ENCODE measurements at places on chromosomes 6 and 20.
A peak's percentile ranks its signal among the peaks of the same experiment; 100 is the strongest.

GRCh38 chr6:16850681-16851026 is 89.4 kb upstream of the ATXN1 start:
- DNase-seq = no peak

- no peak for DNase-seq
These were observed 5.9 kb upstream of the C20orf144 start for GRCh38 chr20:33656010-33656782.

DNA sequence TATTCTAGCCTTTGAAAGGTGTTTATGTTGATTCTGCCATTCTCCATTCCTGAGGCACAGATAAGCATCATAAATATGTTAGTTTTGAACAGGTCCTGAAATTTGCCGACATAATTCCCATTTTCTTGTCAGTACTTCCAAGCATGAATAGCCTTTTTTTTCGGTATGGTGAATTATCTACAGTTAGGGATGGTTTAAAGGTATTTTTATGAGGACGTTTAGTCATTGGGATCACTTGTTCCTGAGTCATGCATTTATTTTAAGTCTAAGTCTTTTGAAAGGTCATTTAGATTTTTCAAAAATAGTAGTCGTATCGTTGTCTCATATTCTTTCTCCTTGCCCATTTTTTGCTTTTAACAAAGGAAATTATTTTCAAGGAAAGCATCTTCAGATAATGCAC is 98.7 kb downstream of the PHACTR3 start:
- no peak for DNase-seq

GRCh38 chr20:47400685-47401084 is 44.2 kb upstream of the ZMYND8 start:
- DNase-seq = no peak

- DNase-seq = no peak
These were observed 101.6 kb upstream of the CEP162 start for GRCh38 chr6:84329077-84329476.

DNA sequence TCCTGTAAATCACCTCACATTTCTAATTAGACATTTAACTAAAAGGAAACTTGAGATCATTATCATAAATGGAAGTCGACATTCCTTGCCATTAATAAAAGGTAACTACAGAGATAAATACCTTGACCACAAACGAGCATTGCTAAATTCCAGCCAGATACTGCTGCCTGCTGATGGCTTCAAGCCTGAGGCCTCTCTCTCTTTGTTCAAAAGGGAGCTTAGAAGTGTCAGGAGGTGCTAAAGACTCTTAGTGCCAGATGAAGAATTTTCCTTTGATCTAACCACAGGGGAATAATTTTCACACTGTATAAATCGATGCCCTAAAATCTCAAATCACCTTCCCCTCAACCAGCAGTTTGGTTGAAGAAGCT is 248.2 kb upstream of the PMEPA1 start:
- DNase-seq = no peak

DNA sequence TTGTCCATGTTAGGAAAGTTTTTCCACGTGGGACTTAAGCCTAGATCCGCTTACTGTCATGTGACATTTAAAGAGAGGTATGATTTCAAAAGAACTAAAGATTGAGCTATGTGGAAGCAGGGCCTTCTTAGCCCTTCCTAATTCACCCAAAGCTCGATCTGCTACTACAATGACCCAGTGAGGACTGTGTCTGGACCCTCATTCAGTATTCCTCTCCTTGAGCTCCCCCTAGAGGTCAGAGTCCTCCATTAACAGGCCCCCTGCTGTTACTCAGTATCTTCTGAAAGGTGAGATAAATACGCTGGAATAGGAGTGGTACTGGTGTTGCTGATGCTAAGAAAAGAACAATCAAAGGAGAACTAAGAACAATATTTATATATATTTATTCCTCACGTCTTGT is 414.0 kb downstream of the GJA1 start:
- peak; percentile 40 for DNase-seq

- DNase-seq = no peak
These were observed 56.0 kb upstream of the DDR1 start for GRCh38 chr6:30828027-30828962.

DNA sequence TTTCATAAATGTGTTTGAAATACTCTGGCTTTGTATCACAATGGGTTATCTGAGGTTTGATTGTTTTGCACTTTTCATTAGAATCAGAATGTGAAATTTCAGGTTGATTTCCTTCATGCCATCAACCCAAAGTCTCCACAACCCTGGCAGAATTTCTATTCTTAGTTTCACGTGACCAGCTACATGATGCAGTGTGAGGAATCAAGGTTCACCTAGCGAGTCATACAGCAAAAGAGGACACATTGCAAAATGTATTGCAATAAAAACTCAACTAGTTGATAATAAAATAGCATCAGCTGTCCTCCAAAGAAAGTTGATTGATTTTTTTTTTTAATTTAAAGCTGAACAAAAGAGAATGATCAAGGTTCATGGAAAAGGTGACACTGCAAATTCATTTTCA is 2.2 kb downstream of the HAO1 start:
- DNase-seq = no peak

DNA sequence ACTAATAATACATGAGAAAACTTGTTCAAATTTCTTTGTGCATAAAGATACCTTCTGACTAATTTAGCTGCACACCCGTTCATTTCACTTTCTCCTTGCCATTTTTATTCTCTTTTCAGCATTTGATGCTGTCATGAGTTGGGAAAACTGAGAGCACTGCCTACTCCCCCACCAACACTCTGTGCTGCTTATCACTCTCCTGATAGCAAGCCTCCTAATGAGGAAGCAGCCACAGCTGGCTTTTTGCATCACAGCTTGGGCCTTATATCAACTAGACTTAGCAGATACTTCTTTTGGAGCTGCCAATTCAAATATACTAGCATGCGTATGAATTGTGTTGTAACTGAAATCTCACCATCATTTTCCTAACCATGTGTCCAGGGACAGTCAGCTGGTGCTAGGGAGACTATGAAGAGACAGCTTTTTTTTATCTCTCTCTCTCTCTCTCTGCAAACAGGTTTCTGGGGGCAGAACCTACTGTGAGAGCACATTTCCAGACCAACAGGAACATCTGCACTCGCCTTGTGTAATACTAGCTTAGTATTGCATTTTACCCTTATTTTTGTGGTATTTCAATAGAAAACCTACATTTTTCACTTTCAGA is 699.0 kb downstream of the KHDRBS2 start:
- no peak for DNase-seq

GRCh38 chr6:37580176-37580955 is 80.7 kb upstream of the CCDC167 start:
- DNase-seq = no peak

DNA sequence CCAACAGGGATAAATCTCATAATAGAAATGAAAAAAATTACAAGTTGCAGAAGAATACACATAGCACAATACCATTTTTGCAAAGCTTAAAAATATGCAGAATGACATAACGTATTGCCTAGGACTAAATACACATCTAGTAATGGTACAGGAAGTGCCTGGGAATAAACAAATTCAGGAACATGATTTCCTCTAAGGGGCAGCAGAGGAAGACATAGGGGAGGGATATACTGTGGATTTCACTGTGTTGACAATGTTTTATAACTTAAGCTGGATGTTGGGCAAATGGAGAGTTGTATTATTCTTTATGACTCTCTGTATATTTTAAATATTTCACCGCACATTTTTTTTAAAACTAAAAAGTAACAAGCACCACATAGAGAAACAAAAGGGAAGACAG is 5.6 kb upstream of the GLO1 start:
- no peak for DNase-seq

GRCh38 chr6:56875523-56875922 is 79.4 kb upstream of the BEND6 start:
- DNase-seq = no peak

- no peak for DNase-seq
These were observed 3.0 kb upstream of the SEMG2 start for GRCh38 chr20:45218124-45218523.

DNA sequence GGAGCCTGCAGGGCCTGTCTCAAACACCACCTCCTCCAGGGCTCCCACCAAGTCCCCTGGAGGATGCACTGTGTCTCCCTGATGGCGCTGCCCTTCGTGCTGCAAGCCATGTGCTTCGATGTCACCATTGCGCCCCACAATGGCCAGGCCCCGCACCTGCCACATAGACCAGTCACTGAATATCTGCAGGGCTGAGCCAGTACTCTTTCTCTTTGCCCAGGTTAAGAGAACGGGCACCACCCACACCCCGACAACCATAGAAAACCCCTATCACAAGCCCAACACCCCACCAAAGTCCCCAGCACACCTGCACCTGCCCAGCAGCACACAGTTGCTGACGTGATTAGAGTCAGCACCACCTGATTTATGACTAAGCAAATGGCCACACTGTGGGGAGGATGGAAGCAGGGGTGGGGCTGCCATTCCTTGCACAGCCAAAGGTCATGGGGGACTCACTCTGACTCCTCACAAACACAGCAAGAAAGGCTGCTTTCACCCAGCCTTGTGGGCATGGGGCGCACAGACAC is 104.3 kb downstream of the SLC23A2 start:
- DNase-seq = peak; percentile 20

DNA sequence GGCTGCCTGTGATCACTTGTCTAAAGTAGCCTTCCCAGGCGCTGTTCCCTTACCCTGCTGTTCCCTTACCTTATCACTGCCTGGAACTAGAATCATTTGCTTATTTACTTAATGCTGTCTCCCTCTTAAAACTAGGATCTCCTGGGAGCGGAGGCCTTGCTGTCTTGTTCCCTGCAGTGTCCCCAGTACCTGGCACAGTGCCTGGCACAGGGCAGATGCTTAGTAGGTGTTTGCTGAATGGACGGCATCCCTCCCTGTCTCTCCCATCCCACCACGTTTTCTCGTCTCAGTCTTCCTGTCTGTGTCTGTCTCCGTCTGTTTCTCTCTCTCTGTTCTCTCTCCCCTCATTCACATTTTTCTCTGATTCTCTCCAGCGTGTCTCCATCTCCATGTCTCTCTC is 99.9 kb upstream of the MYL9 start:
- no peak for DNase-seq

DNA sequence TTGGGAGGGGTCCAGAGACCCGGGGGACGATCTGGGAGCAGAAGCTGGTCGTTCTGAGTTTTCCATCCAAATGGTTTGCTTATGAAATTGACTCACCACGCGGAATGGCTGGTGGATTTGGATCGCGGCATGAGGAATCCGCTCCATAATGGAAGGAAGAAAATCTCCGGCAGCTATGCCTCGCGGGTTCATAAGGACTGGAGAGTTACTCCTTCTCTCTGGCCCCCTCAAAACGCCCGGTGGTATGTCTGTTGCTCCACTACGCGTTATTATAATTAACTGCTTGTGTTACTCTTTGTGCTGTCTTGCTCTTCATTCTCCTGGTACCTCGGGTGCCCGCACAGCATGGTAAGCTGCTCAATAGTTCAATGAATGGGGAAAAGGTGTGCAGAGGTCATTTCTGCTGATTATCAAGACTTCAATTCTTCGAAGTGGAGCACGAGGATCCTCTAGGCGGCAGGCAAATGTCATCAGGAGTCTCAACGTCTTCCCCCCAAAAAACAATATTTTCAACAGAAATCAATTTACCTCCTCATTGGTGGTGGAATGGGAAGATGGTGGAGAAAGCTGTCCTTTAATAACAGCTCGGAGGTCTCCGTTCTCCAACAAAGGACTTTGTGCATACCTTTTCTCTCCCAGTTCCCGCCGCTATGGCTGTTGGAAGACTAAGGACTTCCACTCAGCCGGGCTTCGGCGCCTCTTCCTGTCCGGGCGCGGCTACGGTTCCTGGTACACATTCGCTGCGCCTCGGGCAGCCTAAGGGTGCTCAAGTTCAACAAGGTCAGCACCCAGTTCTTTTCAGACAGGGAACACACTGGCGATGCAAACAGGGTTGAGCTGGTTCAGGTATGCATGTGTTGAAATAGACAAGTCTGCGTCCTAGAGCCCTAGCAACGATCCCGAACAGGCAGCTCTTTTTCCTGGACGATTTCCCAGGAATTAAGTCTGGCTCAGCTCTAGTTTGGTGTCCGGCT is 9.2 kb upstream of the PRSS16 start:
- no peak for DNase-seq

GRCh38 chr6:129750360-129750759 is 40.4 kb upstream of the ARHGAP18 start:
- DNase-seq = no peak

GRCh38 chr6:45082091-45082490 is 246.0 kb upstream of the RUNX2 start:
- no peak for DNase-seq

DNA sequence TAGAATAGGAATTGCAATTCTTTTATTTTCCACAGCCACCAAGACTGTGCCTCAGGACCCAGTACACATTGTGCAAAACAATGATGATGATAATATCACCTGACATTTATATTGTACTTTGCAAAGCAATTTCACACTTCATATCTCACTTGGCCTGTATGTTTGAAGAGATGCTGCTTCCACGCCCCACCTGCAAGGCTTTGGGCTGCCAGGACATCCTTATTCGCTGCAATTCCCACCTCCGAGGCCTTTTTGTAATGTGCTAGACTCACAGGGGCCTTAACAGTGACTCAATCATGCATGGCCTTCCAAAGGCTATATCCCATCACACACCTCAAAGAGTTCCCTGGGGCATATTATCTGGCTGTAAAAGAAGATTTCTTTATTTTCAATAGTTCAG is 200.9 kb downstream of the MYLK4 start:
- no peak for DNase-seq

DNA sequence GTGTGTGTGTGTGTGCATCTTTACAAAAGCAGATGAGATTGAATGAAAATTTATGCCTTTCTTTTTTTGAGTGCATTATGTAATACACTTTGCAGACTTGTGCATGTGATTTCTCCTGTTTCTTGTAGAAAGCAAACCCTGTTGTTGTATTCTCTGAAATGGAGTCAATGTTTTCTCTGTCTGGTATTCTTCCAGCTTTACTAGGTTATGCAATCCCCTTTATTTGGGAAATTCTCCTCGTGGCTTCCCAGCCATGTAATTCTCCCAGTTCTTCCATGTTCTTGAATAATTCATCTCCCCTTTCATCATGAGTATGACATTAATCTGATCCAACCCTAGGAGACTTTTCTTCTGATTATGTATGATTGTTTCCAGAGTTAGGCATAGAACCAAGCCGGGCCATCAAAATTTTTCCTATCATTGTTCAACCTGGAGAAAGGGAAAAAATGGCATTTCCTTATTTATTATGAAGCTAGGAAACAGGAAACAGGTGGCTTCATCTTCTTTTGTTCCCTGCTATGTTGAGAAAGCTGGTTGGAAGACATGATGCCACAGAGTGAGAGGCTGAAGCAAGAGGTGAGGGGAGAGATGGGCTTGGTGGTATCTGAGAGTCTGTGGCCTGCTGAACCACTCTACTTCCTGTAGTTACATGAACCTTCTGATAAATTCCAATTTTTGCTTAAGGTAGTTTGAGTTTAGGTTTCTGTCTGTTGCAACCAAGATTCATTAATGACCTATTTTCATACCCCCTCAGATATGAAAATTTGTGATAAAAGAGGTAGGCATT is 68.8 kb downstream of the PRL start:
- no peak for DNase-seq

- no peak for DNase-seq
These were observed 1.1 kb downstream of the CITED2 start for GRCh38 chr6:139373154-139373927.

DNA sequence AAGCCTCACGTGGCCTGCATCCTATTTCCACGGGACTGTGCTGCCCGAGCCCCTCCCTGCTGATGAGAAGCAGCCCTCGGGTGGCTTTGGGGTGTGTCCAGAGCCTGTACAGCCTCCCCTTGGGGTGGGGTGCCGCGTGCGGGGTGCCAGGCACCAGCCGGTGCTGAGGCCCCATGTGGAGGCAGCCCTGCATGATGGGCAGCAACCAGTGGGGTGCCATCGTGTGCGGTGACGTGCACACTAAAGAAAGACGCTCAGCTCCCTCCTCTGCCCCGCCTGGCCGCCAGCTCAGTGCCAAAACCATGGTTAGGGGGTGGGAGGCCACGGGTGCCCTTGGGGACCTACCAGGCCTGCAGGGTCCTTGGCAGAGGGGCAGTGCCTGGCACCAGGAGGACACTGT is 26.2 kb downstream of the NTSR1 start:
- no peak for DNase-seq

Measured in NT2/D1 (cell line).